Activated T-helper 2 cell treated with anti-CD3 and anti-CD28 coated beads, Interferon-gamma antibody, Interleukin-2, Interleukin-4, amounts not matched to agents 10 μg/mL and 5 μg/mL and 100 μg/mL, durations not matched to agents 14 hours and 24 hours and 36 hours (primary cell): ENCODE measurements at places on chromosomes 3 and 15.

DNA sequence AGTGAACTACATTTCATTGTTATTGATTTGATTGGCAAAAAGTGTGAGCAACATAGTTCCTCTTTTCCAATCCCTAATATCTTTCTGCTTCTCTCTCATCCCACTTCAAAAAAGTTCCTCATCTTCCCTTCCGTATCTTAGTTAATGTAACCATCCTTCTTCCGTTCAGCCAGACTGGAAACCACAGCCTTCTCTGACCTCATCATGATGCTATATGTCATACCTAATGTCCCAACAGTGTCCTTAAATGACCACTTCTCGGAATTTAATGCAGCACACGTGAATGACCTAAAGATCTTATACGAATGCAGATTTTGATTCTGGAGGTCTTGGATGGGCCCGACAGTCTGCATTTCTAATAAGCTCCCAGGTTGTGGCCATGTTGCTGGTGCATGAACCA is 320.3 kb upstream of the SATB1 start:
- no peak for DNase-seq

- DNase-seq, result no peak
Observed at GRCh38 chr3:162200836-162201235, 704.2 kb downstream of the OTOL1 start.

DNA sequence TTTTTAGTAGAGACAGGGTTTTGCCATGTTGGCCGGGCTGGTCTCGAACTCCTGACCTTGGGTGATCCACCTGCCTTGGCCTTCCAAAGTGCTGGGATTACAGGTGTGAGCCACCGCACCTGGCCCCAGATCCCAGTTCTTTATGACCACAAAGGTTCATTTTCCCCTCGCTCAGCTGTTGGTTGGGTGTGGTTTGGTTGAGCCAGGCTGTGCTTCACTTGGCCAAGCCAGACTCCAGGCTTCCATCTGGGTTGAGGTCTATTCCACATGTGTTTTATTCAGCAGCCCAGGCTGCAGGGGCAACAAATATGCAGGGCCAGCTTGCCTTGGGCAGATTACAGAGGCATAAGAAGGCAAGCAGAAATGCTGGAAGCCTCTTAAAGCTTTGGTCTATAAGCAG is 13.7 kb downstream of the CGNL1 start:
- no peak for DNase-seq

DNA sequence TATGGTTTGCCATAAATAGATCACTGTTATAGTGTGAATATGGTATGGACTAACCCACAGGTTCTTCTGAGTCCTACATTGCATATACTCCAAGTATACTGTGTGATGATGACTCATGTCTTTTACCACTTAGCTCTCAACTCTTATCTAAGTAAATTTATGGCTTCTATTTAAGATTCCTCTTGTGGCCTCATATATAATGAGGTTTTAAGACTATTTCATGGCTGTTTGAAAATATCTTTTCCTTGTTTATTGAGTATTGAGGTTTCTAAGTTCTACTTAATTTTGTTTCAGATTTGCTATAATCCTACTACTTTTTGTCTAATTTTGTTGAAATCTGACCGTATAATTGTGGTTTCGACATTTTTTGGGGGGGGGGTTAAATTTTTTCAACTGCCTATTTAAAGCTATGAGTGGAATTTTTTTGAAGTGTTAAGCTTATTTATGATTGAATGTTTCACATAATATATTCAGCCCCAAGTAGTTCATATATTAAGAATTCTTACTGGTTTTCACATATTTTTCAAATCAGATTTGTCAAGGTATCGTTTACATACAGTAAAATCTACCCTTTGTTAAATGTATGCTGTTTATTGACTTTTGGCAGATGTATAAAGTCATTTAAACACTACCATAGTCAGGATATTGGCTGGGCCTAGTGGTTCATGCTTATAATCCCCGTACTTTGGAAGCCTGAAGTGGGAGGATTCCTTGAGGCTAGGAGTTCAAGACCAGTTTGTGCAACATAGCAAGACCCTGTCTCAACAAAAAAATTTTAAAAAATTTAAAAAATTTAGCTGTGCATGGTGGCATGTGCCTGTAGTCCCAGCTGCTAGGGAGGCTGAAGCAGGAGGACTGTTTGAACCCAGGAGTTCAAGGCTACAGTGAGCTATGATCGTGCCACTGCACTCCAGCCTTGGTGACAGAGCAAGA is 11.7 kb downstream of the SLC25A36 start:
- no peak for DNase-seq

DNA sequence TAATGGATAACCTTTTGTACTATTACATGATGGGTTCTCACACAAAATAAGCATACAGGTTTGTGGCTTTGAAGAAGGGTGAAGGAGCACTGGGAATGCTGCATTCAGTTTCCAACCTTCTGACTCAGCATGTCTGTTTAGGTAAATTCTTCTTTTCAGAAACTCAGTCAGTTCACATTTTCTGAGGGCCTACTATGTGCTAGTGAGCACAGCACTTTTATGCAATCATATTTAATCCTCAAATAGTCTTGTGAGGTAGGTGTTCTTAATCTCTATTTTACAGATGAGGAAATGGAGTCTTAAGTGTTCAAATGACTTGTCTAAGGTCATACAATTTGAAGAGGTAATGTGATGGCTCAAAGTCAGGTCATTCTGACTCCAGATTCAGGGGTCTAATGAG is 41.2 kb downstream of the ISL2 start:
- DNase-seq, result no peak

DNA sequence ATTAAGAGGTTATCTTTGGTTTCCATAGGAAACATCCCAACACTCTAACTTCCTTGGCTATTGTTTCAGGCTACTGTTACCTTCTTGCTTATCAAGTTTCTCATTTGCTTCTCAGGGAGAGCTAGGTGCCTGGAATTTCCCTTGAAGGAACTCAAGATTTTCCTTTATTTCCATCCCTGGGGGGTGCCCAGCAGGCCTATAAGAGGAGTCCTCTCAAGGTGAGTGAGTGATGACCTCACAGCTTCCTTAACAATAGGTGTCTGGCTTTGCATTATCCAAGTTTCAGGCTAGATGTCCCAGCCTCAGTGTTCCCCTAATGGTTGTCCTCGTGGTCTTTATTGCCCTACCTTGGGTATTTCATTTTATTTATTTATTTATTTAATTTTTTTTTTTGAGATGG is 12.1 kb upstream of the CTSH start:
- DNase-seq, result no peak

- no peak for DNase-seq
Observed at GRCh38 chr15:62357431-62357830, 192.3 kb upstream of the C2CD4B start.

- no peak for DNase-seq
Observed at GRCh38 chr15:39095218-39095879, 485.5 kb upstream of the THBS1 start.
